Fibroblast of skin of left quadriceps (primary cell): ENCODE measurements at places on chromosomes 6 and 20.

- DNase-seq, result no peak
These were observed 719 bp downstream of the SMPD2 start for GRCh38 chr6:109441069-109441816.

DNA sequence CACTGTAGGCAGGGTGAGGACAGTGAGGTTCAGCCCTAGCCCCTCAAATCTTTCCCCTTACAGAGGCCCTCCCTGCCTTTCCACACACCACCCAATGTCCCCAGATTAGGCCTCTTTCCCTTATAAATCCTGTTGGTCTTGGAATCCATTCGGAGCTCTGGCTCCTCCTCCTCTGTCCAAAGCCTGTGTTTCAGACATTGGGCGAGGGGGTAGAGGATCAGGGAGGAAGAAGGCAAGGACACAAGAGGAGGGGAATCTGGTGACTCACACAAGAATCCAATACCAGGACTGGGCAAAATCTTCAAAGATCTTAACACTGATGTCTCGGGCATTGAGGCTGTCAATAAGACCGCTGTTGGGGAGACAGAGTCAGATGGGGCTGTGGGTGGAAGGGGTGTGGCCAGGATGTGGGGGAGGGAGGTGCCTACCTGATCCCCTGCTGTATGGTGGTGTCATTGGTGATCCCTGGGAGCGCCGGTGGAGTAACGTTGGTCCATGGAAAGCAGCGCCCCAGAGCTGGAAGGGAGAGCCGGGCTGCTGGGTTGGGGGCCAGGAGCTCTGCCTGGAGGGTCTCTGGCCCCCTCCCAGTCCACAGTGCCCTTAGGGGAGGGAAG, 7.6 kb downstream of the SLC44A4 start:
- DNase-seq, result peak; percentile 16

DNA sequence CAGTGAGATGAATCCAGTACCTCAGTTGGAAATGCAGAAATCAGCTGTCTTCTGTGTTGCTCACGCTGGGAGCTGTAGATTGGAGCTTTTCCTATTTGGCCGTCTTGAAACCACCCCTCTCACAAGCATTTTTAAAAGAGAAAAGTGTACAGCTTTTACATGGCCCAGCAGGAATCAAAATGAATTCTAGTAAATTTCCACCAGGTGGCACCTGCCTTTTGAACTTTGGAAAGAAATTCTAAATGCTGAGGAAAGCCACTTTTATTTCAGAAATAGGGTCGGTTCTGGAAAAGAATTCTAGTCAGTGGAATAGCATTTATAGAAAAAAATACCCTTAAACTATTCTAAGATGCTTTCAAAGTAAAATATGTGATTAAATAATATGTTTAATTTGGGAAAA, 647.8 kb downstream of the CD109 start:
- DNase-seq, result no peak

DNA sequence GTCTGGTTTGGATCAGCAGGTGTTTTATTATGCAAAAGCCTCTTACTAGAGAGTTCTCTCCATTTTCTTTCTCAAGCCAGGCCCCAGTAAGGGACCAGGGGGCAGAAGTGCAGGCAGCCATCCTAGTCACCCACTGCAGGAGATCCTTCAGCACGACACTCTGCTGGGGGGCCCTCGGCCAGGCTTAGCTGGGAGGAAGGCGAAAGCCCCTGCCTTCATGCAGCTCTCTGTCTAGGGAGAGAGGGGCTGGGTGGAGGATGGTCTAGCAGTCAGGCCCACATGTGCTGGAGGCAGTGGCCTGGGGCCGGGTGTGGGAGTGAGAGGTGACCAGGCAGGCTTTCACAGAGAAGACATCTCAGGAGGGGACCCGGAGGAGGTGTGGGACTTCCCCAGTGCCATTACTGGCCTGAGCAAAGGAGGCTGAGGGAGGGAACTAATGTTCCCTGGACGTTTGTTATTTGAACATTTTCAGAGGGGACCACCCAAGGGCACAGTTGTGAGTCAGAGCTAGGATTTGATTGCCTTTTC, 33.5 kb upstream of the VSTM2L start:
- no peak for DNase-seq

DNA sequence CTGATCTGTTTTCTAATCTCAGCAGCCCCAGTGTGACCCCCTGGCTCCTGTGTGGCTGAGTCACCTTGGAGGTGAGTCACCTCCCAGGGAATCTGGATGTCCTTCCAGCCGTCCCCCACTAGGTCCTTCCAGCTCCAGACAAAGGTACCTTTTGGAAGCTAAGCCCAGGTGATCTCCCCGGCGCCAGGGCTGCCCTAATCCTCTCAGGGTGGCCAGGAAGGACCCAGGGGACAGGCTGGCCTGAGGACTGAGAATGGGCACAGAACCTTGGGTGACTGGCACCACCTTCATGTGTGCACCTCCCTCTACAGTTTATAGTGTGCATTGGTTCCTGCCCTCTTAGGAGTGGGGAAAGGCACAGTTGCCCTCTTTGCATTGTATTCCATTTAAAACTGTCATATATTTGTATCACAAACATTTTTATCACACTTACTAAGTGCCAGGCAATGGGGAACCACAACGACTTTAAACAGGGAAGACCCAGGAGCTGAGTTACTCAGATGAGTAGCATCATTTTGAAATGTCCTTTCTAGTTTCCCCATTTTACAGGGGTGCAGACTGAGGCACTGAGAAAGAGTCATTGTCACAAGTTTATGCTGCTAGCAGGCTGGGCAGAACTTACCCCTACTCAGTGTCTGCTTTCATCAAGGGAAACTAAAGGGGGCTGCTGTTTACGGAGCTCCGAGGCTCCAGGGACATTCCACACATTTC, 2.6 kb upstream of the BPIFB4 start:
- DNase-seq, result no peak

- no peak for DNase-seq
These were observed 121.4 kb upstream of the CEP162 start for GRCh38 chr6:84348801-84349200.

GRCh38 chr6:165949324-165949723, 218.3 kb downstream of the TBXT start:
- DNase-seq, result no peak

GRCh38 chr6:56555438-56555872, 87.2 kb downstream of the DST start:
- no peak for DNase-seq

GRCh38 chr20:25136643-25137559, 55.0 kb upstream of the VSX1 start:
- DNase-seq, result peak; percentile 9

GRCh38 chr20:17652411-17652810, 29.6 kb downstream of the RRBP1 start:
- DNase-seq, result no peak

- no peak for DNase-seq
These were observed 82.3 kb upstream of the PTPRT start for GRCh38 chr20:43271980-43272379.
